ENCODE measurements at places on chromosomes 3 and 15.

DNA sequence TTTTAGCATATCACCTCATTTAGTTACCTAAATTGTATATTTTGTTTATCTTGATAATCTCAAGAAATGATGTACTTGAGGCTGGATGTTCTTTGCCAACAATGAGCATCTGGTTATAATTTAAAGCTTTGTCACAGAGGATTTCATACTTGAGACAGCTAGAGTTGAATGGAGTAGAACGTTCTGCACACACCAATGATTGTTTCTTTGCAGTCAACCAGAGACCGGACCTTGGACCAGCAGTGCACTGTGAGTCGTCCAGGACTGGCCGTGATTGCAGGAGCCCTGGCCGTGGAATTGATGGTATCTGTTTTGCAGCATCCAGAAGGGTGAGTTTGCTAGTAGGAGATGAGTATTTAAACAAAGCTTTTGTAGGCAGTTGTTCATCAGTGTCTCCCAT, 90.4 kb downstream of the ATG7 start:
- no peak for DNase-seq

GRCh38 chr15:74041777-74042435, 40.4 kb downstream of the GOLGA6A start:
- no peak for DNase-seq

DNA sequence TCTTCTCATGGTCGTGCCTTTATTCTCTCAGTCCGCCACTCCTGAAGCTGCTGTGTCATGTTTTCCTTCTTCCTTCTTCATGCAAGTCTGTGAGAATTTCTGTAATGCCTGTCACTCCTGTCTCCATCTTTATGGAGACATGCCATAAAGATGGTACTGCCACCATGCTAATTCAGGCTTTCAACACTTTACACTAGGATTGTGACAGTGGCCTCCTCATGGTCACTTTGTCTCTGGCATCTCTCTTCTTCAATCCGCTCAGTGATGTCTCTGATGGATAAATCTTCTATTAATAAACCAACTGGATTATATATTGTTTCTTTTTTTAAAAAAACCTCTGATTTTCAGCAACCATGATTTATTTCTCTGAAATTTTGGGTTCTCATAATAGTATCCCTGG, 18.1 kb downstream of the PPM1L start:
- DNase-seq: no peak

DNA sequence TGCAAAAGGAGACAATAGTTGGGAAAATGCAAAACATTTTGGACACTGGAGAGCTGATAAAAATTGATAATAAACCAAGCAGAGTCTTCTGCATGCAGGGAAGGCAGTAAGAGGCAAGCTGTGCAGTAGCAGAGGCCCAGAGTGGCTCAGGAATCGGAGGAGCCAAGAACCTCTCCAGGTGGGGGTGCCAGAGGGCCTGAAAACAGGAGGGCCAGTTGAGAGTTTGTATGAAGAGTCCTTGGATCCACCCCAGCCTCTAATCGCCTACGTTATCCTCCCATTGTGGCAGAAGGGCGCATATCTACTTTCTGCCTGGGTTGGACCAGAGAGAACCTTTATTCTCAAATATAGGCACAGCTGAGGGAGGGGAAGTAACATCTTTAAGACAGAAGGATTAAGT, 48.9 kb upstream of the RBP1 start:
- no peak for DNase-seq

GRCh38 chr3:106522397-106522796, 653.6 kb upstream of the CBLB start:
- no peak for DNase-seq

- DNase-seq: no peak
Measured at GRCh38 chr3:7282988-7283387, 422.1 kb downstream of the GRM7 start.

DNA sequence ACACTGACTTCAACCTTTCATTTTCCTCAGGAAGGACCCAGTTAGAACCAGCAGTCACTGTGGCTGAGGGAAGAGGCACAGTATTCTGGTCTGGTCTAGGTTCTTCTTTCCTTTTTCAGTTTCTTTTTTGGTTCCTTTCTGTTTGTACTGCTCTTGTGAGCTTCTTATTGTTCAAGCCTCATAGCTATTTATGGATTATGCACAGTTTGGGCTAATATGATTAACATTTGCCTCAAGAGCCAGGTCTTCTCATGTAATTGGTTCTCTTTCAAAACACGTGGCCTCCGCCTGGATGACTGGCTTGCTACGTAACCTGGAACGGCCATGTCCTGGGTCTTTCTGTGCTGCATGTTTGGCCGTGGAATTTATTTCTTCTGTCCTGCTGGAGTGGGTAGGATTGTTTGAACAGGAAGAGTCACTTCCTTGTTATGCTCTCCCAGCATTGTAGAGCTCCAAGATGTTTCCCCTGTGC, 43.3 kb downstream of the RBMS3 start:
- DNase-seq: peak; percentile 97

DNA sequence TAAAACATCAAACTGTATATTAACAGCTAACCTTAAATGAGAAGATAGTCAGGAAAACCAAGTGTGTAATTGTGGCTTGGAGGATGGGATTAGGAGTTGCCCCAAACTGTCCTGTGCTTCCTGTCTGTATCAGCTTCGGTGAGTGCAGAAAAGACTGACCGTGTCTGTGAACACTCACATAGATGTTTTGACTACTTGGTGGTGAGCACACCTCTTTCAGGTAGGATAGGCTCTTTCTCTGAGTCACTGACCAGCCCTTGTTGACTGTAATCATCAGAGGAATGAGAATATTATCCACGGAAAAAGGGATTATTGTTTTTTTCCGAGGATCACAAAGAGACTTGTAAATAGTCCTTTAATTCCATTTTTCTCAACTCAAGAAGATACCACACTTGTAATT, 51.5 kb downstream of the GMNC start:
- DNase-seq: no peak
